T47D (cell line): ENCODE measurements at places on chromosomes 11 and 22.
A peak's percentile ranks its signal among the peaks of the same experiment; 100 is the strongest.

GRCh38 chr11:27287205-27287604 lies 75.8 kb downstream of the CCDC34 start:
- DNase-seq = no peak

GRCh38 chr22:49291169-49291568 lies 536.5 kb downstream of the BRD1 start:
- no peak for DNase-seq

DNA sequence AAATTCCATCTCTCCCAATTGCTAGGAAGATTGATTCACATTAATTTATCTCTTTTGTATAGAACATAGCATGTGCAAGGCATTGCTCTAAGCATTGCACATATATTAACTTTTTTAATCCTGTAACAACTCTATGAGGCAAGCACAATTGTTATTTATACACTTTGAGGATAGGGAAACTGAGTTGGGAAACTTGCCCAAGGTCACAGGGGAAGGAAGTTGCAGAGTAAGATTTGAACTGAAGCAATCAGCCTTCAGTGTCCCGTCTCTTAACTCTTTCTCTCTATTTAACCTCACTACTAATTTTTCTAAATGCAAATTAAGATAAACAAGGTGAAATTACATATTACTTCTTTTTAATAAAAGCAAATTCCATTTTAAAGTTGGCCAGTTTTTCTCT lies 22.2 kb downstream of the OR56B4 start:
- DNase-seq = no peak

DNA sequence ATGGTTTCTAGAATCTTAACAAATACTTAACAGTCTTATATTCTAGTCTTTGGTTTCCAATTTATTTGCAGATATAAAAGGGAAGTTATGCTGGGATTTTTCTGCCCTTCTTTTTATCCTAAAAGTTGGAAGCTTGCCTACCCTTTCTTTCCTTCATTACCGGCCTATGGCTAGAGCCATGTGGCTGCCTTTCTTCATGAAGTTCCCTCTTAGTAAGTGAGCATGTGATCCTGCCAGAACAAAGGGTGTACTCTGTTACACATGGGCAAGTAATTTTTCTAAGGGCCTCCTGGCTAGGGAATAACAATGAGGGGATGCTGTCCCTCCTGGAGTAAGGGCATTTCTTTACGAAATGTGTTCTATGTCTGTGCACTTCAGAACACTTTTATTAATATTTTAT lies 252.1 kb upstream of the PITPNB start:
- no peak for DNase-seq

GRCh38 chr11:38547462-38547861 lies 1949.4 kb upstream of the RAG2 start:
- DNase-seq = peak; percentile 9

DNA sequence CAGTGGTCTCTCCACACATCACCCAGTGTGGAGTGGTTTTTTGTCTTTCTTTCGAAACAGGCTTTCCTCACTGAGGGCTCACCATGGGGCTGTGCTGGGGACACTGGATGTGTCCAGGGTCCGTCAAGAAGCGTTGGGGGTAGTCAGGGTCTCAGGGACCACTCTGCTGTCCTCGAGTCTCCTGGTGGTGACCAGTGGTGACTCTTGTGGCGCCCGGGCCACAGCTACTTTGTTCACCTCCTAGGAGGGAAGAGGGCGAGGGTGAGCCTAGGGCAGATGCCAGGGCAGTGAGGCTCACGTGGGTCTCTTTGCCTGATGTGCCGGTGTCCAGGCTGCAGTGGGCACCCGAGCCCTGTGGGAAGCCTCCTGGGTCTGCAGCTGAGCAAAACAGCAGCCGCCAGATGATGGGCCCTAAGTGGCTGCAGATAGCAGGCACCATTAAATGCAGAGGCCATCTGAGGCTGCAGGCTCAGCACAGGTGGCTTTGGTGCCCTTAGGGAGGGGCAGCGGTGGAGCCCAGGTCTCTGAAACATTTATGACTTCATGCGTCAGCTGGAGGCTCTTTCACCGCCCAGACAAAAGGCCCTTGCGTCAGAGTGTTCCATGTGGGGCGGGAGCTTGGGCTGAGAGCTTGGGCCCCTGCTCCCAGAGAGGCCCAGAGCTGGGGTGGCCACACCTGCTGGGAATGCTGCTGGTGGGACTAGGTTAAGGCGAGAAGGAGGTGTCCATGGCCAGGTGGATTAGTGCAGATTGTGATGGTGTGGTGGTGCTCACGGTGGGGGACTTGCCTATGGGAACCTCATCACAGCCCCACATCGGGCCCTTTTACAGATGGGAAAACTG lies 29.5 kb downstream of the KCNQ1 start:
- DNase-seq = no peak

DNA sequence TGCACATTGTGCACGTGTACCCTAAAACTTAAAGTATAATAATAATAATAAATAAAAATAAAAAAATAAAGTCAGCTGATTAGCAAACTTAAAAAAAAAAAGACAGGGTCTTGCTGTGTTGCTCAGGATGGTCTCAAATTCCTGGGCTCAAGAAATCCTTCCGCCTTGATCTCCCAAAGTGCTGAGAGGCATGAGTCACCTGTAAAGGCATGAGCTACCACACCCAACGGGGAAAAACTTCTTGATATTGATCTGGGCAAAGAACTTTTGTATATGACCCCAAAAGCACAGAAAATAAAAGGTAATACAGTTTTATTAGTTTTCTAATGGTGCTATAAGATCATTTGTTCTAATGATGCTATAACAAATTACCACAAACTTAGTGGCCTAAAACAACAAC lies 46.1 kb downstream of the ENTHD1 start:
- DNase-seq = no peak
